ENCODE measurements at places on chromosomes 1 and 21.

DNA sequence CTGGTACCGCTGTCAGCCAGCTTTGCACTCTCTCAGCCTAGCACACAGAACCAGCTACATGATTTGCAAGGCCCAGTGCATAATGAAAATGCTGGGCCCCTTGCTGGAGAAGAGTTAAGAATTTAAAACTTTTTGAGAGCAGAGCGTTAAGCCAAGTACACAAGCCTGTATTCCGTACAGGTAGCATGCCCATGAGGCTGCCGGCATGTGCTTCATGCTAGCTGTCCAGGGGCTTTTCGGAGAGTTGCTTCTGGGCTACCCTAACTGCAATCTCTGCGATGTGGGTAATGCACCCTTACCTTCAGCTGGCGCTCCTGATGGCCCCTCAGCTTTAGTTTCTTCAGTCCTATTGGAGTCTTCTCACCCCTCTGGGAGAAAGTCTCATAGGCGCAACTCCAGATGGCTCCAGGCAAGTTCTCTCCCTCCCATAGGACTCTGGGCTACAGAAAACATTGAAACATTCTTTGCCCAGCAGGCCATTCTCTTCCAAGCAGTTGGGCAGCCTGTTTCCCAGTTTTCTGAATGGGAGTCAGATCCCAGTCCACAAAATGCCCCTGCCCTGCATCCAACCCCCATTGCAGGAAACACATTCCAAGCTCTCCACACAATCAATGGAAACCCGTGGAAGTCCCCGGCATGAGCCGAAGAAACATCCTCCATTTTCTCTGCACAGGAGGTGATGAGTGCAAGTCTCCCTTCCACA lies 5.7 kb upstream of the AKT3 start:
- DNase-seq: no peak

DNA sequence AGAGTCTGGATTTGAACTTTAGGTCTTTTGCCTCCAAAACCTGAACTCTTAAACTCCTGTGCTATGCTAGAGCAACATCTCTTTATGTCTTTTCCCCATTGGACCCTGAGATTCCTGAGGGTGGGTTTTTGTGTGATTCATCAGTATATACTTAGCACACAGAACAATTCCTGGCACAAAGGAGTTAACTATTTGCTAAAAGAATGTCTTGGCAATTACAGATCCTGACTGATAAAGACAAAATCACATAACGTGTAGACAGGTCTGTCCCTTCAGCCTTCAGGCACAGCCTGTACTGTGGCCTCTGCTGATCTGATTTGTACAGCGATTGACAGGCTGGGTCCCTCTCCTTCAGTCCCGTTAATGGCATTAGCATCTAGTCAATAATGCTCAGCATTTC lies 162.4 kb upstream of the BEND5 start:
- DNase-seq: no peak

- DNase-seq: no peak
Observed at GRCh38 chr1:47727697-47728085, 269.5 kb downstream of the TRABD2B start.

DNA sequence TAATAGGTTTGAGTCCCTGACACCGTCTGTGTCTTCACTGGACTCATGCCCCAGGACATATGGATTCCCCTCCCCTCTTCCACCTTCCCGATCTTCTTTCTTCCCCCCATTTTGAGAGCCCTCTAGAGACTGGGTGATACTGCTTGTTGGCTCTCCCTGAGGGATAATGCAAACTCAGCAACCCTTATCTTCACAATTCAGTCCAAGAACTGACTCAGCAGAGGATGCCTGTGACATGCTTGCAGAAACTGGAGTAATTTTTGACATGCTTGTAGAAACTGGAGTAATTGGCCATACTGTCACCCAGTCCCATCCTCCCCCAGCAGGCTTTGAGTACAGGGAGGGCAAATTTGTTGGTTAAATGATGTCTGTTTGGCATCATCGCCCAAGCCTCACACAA lies 127.6 kb upstream of the CTTNBP2NL start:
- DNase-seq: no peak

GRCh38 chr21:38289705-38290485 lies 33.1 kb downstream of the KCNJ15 start:
- DNase-seq: no peak

GRCh38 chr1:71831646-71832045 lies 450.7 kb downstream of the NEGR1 start:
- DNase-seq: no peak

DNA sequence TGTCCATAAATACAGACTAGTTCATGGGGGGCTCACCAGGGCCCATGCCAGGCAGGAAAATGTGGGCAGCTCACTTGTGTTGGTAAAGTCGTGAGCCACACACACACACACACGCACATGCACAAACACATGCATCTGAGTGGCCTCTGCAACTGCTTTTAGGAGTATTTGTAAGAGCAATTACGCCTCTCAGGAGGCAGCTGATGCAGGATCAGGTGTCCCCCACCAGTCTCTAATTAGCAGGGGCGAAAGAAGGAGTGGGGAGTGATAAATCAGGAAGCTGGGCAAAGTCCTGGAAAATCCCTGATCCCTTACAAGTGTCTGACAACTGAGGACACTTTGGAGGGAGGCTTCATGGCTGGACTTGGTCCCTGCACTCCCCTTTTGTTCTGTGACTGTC lies 5.7 kb upstream of the IVL start:
- DNase-seq: no peak

DNA sequence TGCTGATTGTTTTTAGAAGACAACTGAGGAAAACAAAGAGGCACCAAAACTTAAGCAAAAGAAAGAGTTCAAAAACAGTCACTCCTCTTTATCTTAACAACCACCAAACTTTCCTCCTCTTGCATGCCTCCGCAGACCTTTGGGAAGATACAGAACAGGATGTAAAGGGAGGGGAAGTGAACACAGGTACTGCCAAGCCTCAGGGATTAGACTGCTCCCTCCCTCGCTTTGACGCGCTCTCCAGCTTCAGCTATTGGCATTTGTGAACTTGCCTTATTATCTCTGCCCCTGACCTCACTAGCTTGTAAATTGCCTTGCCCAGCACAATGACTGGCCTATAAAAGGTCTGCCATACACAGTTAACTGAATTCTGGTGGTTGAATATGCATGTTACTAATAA lies 4.8 kb upstream of the SRP9 start:
- no peak for DNase-seq

GRCh38 chr1:226912587-226913176 lies 27.4 kb upstream of the COQ8A start:
- peak; percentile 26 for DNase-seq

GRCh38 chr1:216044538-216044937 lies 378.7 kb downstream of the USH2A start:
- no peak for DNase-seq

DNA sequence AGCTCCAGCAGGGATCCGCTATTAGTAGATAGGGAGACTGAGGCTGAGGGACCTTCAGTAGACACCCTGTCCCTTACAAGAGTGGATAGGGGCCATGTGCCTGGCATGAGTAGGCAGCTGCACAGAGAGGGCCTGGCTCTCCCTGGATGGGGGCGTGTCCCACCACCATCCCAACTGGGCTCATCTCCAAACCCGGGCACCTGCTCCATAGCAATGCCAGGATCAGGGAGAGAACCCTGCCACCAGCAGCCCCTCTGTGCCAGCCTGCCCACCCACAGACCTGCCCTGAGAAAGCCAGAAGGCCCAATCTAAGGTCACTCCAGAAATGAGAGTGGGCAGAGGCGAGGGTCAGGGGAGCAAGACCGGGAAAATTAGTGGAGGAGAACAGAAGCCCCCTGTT lies 121.3 kb downstream of the GRIK3 start:
- no peak for DNase-seq

GRCh38 chr1:81758181-81758580 lies 42.6 kb upstream of the ADGRL2 start:
- no peak for DNase-seq

DNA sequence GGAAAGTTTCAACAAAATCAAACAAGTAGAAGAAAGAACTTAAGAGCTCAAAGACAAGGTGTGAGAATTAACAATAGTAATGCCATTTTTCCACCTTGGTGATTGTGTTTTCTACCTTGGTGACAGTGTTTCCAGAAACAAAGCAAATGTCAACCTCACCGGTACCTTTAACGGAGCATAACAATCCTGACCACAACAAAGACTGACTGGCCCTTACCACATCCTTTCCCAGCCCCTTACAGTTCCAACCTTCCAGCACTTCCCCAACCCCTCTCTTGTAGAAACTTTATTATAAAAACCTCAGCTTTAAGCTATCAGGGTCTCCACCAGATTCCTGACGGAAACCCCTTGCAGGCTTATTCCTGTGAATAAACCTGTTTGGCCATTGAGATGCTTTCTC lies 16.7 kb downstream of the STYXL2 start:
- DNase-seq: no peak

GRCh38 chr1:148264374-148265276 lies 112.5 kb upstream of the NBPF11 start:
- no peak for DNase-seq

- DNase-seq: no peak
Observed at GRCh38 chr1:1091344-1092148, 17.4 kb upstream of the RNF223 start.

- DNase-seq: no peak
Observed at GRCh38 chr1:205275133-205275532, 46.4 kb downstream of the NUAK2 start.

DNA sequence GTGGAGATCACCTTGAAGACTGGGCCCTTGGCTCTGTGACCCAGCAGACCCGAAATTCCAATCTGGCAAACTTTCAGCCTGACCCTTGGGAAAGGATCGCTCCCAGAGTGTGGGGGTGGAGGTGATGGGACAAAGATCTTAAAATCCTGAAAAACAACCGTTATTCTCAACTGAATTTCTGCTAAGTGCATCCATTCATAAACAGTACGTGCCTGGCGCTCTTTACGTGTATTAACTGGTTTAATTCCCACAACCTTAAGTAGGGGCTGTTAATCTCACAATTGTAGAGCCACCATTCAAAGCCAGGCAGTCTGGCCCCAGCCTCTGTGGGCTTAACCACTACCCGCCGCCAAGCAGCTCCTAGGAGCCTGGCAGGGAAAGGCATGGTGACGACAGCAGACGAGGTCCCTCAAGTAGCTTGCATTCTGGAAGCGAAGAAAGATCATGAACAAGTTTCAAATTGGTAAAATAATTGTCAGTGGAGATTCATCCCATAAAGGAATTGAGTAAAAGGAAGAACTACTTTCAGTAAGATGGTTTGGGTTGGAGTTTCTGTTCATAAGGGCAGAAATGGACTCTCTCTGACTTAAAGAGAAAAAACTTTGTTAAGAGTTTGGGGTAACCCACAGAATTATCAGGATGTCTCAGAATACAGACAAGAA lies 11.4 kb upstream of the RGS16 start:
- no peak for DNase-seq

GRCh38 chr1:223765036-223765718 lies 52.8 kb downstream of the CAPN2 start:
- DNase-seq: no peak

GRCh38 chr1:169113613-169114119 lies 7.2 kb downstream of the ATP1B1 start:
- DNase-seq: no peak

DNA sequence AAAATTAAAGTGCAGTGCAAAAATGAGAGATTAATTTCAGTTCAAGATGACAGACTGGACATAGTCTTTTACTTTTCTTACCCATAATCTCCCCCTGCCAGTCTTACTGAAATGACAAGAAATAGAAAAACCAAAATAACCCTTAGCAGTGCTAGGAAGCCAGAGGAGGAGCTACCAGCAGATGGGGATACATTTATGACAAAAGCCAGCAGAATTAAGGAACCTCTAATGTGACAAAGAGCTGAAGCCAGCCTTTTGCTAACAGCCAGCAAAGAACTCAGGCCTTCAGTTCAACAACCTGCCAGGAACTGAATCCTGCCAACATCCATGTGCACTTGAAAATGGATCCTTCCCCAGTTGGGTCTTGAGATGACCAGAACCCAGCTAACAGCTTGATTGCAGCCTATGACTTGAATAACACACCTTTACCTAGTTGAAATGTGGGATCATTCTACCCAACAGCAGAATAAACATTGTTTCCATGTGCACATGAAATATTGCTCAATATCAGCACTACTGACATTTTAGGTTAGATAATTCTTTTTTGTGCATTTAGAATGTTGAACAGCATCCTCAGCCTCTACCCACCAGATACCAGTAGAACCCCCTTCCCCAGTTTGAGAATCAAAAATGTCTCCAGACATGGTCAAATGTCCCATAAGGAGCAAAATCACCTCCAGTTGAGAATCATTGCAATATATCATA lies 7.9 kb upstream of the TRAF5 start:
- no peak for DNase-seq

DNA sequence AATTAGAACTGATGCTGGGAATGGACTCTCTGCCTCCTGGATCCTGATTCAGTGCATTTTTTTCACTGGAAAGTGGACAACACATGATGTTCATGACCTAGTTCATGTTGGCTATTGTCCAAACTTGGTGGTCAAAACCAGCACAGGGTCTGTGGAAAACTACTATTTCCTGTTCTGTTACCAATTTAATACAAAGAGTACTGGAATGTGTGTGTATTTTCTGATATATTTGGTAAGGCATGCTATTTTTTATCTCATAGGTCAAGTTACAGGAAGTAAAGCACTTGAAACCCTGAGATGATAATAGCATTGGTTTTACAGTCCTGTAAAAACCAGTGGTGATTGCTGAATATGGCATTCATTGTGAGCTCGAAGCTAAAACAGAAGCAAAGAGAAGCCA lies 89.9 kb downstream of the SGIP1 start:
- no peak for DNase-seq

DNA sequence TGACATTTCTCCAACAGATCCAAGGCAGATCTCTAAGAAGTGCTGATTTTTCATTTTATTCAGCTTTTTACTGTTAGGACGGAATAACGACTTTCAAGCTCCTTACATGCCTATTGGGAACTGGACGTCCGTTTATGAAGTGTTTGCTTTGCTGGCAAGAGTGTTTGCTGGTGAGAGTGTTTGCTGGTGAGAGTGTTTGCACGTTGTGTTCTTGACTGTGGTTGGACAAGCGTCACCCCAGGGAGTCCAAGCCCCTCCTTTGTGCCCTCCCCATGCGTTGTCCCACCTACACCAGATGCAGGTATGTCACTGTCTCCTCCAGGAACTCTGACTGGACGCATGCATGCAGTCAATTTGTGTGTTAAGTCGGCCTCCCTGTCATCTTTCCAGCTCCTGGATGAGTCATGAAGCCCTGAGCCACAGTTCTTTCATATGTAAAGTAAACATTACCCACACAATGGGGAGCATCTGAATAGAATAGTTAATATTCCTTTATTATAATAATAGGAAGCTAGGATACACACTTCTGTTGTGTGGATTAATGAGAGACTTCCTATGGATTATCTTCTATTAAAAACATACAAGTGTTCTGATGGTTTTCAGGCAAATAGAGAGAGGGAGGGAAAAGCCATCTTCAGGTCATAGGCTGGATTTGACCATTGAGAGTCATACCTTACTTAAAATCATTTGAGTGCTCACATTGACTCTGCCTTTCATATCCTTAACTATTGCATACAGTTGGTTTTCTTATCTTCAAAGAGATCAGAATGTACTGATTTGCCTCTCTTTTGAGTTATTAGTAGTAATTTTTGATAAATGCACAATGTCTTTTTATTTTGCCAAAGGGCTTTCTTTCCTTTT lies 119.2 kb downstream of the GALNT2 start:
- no peak for DNase-seq

GRCh38 chr1:64569411-64569810 lies 99.5 kb downstream of the CACHD1 start:
- no peak for DNase-seq

- no peak for DNase-seq
Observed at GRCh38 chr1:87134625-87135328, 193.9 kb upstream of the LMO4 start.
